Activated T-cell treated with anti-CD3 and anti-CD28 coated beads, Interleukin-2, amount 50 U/mL, for 72 hours (primary cell): ENCODE measurements at places on chromosomes 6 and 20. TPM values are rescaled to one million over a fixed set of nuclear protein-coding genes. Genes with fewer than 3 reads are reported as not detected.
A peak's percentile ranks its signal among the peaks of the same experiment; 100 is the strongest.

DNA sequence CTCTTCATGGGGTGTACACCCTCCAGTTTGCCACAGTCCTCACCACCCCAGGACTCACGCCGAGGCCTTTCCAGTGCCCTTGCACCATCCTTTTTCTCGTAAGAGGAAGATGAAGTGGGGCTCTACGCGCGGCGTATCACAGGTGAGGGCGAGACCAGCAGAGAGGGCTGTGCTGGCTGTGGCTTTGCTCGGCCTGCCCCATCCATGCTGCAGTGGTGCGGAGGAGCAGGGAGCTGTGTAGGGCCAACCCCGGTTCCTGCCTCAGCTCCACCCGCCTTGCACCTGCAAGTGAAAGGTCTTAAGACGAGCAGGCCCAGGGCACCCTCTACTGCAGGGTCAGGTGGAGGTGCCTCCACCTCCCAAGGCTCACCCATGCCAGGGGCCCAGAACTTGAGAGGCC is 24.1 kb downstream of the RBCK1 start:
- H3K27me3 ChIP-seq, result no peaks in the 10 kb centered on the region
- peak overlapping the region; percentile 83 for H3K27ac ChIP-seq
- H3K4me1 ChIP-seq, result peaks cover 58% of the 10 kb centered on the region
- DNase-seq, result no peak
- peak overlapping the region; percentile 48 for H3K4me3 ChIP-seq
- H3K36me3 ChIP-seq, result peaks cover 7% of the 10 kb centered on the region

Gene NKX2-4
- total RNA-seq, result not detected

Gene TTI1
- 25.8 TPM for total RNA-seq

DNA sequence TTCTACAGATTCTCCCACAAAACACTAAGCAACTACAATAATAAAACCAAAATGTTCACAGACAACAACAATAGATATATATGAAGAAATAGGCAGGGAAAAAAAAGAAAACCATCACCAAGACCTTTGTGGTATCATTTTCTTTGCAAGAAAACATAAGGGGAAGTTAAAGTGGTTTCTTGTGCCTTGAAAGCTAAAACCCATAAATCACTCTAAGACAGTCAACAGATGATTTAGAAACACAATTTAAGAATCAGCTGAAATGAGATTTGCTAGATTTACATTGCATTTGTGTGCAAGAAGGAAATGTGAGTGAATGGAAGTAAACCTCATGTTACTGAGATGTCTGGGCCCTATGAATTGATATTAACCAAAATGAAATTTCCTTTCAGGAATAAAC is 1265.4 kb upstream of the GJE1 start:
- H3K27me3 ChIP-seq, result no peaks in the 10 kb centered on the region
- H3K4me1 ChIP-seq, result no peaks in the 10 kb centered on the region
- no peak overlapping the region for H3K4me3 ChIP-seq
- DNase-seq, result no peak
- H3K36me3 ChIP-seq, result no peaks in the 10 kb centered on the region
- no peak overlapping the region for H3K27ac ChIP-seq

GRCh38 chr6:36873115-36873514 is 1.5 kb downstream of the PPIL1 start:
- peak overlapping the region; percentile 87 for H3K4me3 ChIP-seq
- H3K27me3 ChIP-seq, result peaks cover 8% of the 10 kb centered on the region
- no peak for DNase-seq
- peak overlapping the region; percentile 98 for H3K27ac ChIP-seq

DNA sequence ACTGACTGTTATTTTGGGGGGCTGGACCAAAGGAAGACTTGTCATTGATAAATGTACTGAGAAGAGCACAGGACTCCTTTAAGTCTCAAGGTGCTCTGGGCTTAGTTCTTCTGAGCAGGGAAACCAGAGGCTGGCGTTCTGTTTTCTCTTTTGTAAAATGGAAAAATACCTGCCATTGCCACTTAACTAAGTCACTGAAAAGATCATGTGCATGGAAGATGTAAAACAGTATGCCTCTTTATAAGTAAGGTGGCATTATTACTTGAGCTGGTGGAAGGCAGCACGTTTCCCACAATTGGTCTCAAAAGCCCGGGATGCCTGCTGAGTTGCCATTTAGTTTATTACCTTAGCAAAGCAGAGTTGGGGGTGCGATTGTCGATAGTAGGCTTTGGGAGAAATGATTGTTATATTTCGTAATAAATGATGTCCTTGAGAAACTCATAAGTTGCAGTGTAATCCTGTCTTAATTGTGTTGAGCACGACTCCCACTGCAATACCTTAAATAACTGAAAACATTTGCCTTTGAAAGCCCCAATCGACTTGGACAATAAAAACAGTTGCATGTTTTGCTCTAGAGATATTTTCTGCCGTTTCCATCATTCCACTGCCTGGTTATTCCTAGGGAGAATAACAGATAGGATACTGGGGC is 3.6 kb downstream of the JARID2 start:
- H3K36me3 ChIP-seq, result peaks cover 28% of the 10 kb centered on the region
- no peaks in the 10 kb centered on the region for H3K27me3 ChIP-seq
- H3K4me3 ChIP-seq, result peak overlapping the region; percentile 97
- DNase-seq, result no peak
- peaks cover 58% of the 10 kb centered on the region for H3K4me1 ChIP-seq

GRCh38 chr20:39993742-39994141 is 695.3 kb downstream of the MAFB start:
- no peaks in the 10 kb centered on the region for H3K36me3 ChIP-seq
- H3K27ac ChIP-seq, result no peak overlapping the region
- H3K27me3 ChIP-seq, result no peaks in the 10 kb centered on the region
- no peak for DNase-seq
- H3K4me1 ChIP-seq, result no peaks in the 10 kb centered on the region
- no peak overlapping the region for H3K4me3 ChIP-seq

Gene RNF217
- 1.9 TPM for total RNA-seq

- DNase-seq, result no peak
- no peak overlapping the region for H3K4me3 ChIP-seq
- H3K4me1 ChIP-seq, result no peaks in the 10 kb centered on the region
- H3K27me3 ChIP-seq, result no peaks in the 10 kb centered on the region
- H3K27ac ChIP-seq, result no peak overlapping the region
Observed at GRCh38 chr6:45956663-45957062, 59.0 kb downstream of the CLIC5 start.

- peaks cover 2% of the 10 kb centered on the region for H3K36me3 ChIP-seq
- H3K27me3 ChIP-seq, result no peaks in the 10 kb centered on the region
- H3K4me1 ChIP-seq, result no peaks in the 10 kb centered on the region
Observed at GRCh38 chr20:11331096-11331495, 586.6 kb upstream of the BTBD3 start.

Gene SCUBE3
- total RNA-seq, result 0.05 TPM

- no peak overlapping the region for H3K27ac ChIP-seq
- H3K4me1 ChIP-seq, result no peaks in the 10 kb centered on the region
- no peaks in the 10 kb centered on the region for H3K36me3 ChIP-seq
- H3K27me3 ChIP-seq, result peaks cover 9% of the 10 kb centered on the region
- no peak for DNase-seq
Observed at GRCh38 chr20:18225632-18226031, 62.7 kb upstream of the ZNF133 start.

Gene RNF5
- total RNA-seq, result 45.0 TPM

DNA sequence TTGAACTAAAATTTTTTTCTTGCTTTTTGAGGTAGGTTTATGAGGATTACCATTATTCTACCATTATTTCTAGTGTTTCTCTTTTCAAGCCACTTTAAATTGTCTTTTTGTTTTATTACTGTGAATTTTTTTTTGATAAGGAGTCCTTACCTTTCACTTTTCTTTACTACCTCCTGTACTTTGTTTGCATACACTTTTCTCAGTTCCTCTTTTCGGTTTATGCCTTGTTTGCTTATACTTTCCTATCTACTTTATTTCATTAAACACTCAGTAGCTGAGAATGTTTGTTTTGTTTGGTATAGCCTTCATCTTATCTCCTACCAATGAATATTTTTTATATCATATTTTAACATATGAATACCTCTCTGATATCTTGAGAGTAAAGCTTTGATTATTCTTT is 147.9 kb downstream of the TFAP2B start:
- no peaks in the 10 kb centered on the region for H3K4me1 ChIP-seq
- no peaks in the 10 kb centered on the region for H3K27me3 ChIP-seq
- H3K27ac ChIP-seq, result no peak overlapping the region

GRCh38 chr6:118223316-118223715 is 316.3 kb downstream of the SLC35F1 start:
- peaks cover 14% of the 10 kb centered on the region for H3K27me3 ChIP-seq
- no peaks in the 10 kb centered on the region for H3K4me1 ChIP-seq
- no peak overlapping the region for H3K4me3 ChIP-seq
- no peak overlapping the region for H3K27ac ChIP-seq
- no peaks in the 10 kb centered on the region for H3K36me3 ChIP-seq

- H3K36me3 ChIP-seq, result no peaks in the 10 kb centered on the region
- no peak for DNase-seq
- H3K27me3 ChIP-seq, result no peaks in the 10 kb centered on the region
- H3K4me1 ChIP-seq, result no peaks in the 10 kb centered on the region
- no peak overlapping the region for H3K4me3 ChIP-seq
Observed at GRCh38 chr6:94289131-94289530, 869.8 kb upstream of the EPHA7 start.

- no peaks in the 10 kb centered on the region for H3K36me3 ChIP-seq
- DNase-seq, result no peak
- peaks cover 58% of the 10 kb centered on the region for H3K4me1 ChIP-seq
- peak overlapping the region; percentile 54 for H3K4me3 ChIP-seq
- no peaks in the 10 kb centered on the region for H3K27me3 ChIP-seq
Observed at GRCh38 chr6:30508890-30509736, 19.8 kb downstream of the HLA-E start.

DNA sequence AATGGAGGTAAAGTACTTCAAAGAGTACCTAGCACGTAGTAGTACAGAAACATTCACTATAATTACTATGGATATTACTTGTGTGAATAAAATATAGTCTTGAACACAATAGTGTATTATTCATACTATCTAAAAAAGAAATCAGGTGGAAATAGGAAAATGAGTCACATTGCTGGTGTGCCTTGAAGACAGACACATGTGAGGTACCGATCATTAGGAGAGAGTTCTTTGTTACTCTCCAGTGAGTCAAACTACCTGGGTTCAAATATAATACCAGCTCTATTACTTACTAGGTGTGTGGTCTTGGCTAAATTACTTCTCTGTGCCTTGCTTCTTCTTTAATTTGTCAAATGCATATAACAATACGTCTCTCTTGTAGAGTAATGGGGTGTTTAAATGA is 50.8 kb upstream of the BEND6 start:
- no peaks in the 10 kb centered on the region for H3K4me1 ChIP-seq
- no peak overlapping the region for H3K4me3 ChIP-seq
- H3K27ac ChIP-seq, result no peak overlapping the region
- no peak for DNase-seq
- no peaks in the 10 kb centered on the region for H3K36me3 ChIP-seq

Gene PI16
- total RNA-seq, result 4.2 TPM

Gene BTN3A1
- 57.3 TPM for total RNA-seq

Gene OR12D3
- total RNA-seq, result not detected

- no peaks in the 10 kb centered on the region for H3K4me1 ChIP-seq
- DNase-seq, result no peak
- no peaks in the 10 kb centered on the region for H3K36me3 ChIP-seq
- H3K27me3 ChIP-seq, result no peaks in the 10 kb centered on the region
- H3K27ac ChIP-seq, result no peak overlapping the region
Observed at GRCh38 chr20:41349943-41350342, 9.3 kb downstream of the LPIN3 start.

- no peak overlapping the region for H3K4me3 ChIP-seq
- DNase-seq, result no peak
- H3K36me3 ChIP-seq, result no peaks in the 10 kb centered on the region
- peaks cover 32% of the 10 kb centered on the region for H3K27me3 ChIP-seq
Observed at GRCh38 chr6:150093397-150093796, 24.5 kb upstream of the ULBP3 start.

GRCh38 chr6:6723921-6724538 is 135.5 kb downstream of the LY86 start:
- H3K4me1 ChIP-seq, result peaks cover 17% of the 10 kb centered on the region
- no peak overlapping the region for H3K27ac ChIP-seq
- H3K36me3 ChIP-seq, result no peaks in the 10 kb centered on the region
- no peak for DNase-seq
- H3K4me3 ChIP-seq, result peak overlapping the region; percentile 79

GRCh38 chr6:151681433-151682059 is 125.9 kb upstream of the ESR1 start:
- peaks cover 5% of the 10 kb centered on the region for H3K27me3 ChIP-seq
- H3K4me3 ChIP-seq, result peak overlapping the region; percentile 23
- H3K36me3 ChIP-seq, result no peaks in the 10 kb centered on the region
- no peak for DNase-seq
- no peak overlapping the region for H3K27ac ChIP-seq

DNA sequence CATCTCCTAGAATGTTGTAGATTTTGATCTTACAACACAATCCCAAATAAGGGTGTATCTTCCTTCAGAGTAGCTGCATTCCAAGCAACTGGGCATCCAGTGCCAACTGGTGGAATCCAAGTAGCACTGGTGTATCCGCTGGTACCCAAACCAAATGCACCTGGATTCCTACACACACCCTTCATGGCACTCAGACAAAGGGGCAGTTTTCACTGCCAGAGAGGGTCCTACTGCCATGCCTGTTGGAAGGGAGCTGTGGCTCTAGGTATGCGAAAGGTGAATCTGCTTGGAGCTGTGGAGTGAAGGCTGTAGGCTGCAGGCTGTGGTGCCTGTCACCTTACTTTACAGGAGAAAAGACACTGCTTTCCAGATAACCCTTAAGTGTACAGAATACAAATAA is 17.0 kb upstream of the CLDN20 start:
- no peaks in the 10 kb centered on the region for H3K27me3 ChIP-seq
- no peaks in the 10 kb centered on the region for H3K36me3 ChIP-seq
- H3K4me3 ChIP-seq, result no peak overlapping the region
- no peak for DNase-seq
- peaks cover 5% of the 10 kb centered on the region for H3K4me1 ChIP-seq
- no peak overlapping the region for H3K27ac ChIP-seq

Gene C20orf141
- total RNA-seq, result not detected

DNA sequence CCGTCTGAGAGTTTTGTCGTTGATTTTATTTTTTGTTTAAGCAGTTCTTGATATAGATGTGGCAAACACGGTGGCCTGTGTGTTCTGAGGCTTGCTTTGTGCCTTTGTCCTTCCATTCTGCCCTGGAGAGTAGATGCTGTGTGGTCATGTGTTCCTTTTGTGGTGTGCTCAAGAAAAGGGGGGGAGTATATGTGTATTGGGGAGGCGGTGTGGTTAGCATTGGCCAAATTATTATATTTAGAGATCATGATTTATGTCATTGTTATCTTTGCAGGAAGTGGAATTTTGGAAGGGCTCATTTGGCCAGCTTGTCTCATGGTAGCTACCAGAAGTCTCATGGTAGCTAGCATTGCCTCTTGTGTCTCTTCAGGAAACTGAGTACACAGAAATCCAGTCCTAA is 16.4 kb downstream of the RREB1 start:
- no peak overlapping the region for H3K27ac ChIP-seq
- H3K36me3 ChIP-seq, result no peaks in the 10 kb centered on the region
- H3K4me3 ChIP-seq, result no peak overlapping the region
- DNase-seq, result no peak
- no peaks in the 10 kb centered on the region for H3K27me3 ChIP-seq

- H3K36me3 ChIP-seq, result no peaks in the 10 kb centered on the region
- peaks cover 29% of the 10 kb centered on the region for H3K27me3 ChIP-seq
- peaks cover 7% of the 10 kb centered on the region for H3K4me1 ChIP-seq
- no peak overlapping the region for H3K27ac ChIP-seq
Observed at GRCh38 chr6:1424306-1424927, 35.0 kb downstream of the FOXF2 start.
